AG09319 (cell line): ENCODE measurements at places on chromosomes 2 and 18.
A peak's percentile ranks its signal among the peaks of the same experiment; 100 is the strongest.

- no peak for DNase-seq
Measured at GRCh38 chr2:11820650-11821049, 74.2 kb downstream of the LPIN1 start.

- no peak for DNase-seq
Measured at GRCh38 chr2:31386648-31387047, 27.9 kb downstream of the XDH start.

GRCh38 chr2:111162718-111163331 lies 42.1 kb downstream of the BCL2L11 start:
- no peak for DNase-seq

DNA sequence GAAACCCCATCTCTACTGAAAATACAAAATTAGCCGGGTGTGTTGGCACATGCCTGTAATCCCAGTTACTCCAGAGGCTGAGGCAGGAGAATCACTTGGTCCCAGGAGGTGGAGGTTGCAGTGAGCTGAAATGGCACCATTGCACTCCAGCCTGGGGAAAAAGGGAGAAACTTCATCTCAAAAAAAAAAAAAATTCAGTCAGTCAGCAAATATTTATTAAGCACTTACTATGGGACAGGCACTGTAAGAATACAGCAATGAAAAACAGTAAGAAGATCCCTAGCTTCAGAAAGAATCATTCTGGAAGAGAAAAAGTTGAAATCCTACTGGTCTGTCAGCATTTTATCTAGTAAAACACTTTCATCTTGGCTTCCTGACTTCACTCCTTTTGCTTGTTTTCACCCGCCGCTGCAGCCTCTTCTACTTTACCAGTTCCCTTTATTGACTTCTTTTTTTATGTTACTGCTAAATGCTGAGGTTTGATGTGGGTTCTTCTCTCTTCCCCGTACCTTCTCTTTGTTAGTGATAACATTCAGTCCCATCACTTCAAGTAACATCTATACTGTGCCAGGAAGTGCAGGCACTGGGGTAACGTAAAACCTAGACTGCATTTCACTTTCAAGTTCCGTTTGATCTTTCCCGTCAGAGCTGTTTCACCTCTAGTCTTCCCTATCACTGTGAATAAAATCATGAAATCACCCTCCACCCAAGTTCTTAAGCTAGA lies 10.8 kb upstream of the TAF4B start:
- no peak for DNase-seq

DNA sequence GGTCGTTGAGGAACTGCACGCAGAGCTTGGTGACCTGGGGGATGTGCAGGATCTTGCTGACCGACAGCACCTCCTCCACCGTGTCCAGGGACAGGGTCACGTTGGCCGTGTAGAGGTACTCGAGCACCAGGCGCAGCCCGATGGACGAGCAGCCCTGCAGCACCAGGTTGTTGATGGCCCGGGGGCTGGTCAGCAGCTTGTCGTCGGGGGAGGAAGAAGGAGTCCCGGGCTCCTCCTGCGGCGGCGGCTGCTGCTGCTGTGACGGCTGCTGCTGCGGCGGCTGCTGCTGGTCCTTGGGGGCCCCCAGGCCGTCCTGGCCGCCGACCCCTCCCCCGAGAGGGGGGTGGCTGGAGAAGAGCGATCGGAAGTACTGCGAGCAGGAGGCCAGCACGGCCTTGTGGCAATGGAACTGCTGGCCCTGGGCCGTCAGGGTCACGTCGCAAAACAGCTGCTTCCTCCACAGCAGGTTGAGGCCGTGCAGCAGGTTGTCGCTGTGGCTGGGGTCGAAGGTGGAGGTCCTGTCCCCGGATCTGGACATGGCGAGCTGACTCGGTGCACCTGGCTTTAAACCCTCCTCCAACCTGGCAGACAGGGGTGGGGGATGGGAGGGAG lies 2.7 kb downstream of the KLHL14 start:
- DNase-seq: no peak

GRCh38 chr2:222295368-222296062 lies 3.3 kb downstream of the PAX3 start:
- DNase-seq: no peak

DNA sequence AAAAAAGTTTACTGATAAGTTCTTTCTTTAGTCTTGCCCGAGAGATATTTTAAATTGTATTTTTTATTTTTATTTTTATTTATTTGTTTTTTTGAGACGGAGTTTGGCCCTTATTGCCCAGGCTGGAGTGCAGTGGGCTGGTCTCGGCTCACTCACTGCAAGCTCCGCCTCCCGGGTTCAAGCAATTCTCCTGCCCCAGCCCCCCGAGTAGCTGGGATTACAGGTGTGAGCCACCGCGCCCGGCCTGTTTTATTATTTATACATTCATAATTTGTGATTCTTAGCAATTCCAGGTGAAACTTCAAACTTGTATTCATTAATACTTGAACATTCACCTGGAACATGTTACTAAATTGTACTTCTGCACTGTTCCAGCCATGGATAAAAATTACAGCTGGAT lies 2.9 kb downstream of the CREB1 start:
- DNase-seq: no peak

GRCh38 chr2:143856978-143857377 lies 662.9 kb downstream of the ZEB2 start:
- no peak for DNase-seq

DNA sequence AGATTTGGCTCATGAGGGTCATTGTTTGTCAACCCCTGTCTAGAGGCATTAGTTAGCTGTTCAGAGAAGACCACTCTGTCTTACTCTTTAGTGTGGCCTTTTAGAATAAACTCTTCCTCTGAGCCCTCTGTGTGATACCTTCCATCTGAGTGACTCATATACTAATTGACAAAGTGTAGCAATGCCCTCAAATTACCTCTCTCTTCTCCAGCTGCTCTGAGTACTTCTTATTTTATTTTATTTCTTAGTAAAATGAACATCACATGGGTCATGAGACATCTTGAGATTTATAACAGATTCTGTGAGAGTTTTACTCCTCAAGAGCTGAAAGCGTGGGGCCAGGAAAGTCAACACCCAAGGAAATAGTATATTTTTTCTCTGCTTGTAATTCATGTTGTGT lies 67.4 kb downstream of the KCTD18 start:
- peak; percentile 32 for DNase-seq

DNA sequence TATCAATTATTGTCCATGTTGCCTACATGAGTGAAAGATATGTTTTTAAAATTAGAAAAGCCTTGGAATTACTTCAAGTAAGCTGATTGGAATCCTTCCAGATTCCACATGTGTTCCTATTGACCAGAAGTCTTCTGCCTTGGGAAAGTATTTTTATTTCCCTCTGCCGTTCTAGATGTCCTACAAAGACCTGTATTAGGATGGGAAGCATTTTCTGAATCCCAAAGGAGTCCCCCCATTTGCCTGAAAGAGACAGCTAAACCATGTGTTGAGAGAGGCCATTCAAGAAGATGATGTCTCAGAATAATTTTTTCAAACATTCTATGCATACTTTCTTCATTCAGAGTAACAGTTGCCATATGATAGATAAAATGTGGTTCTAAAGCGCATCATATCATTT lies 19.0 kb upstream of the MYO1B start:
- no peak for DNase-seq
